PC-3 (cell line): ENCODE measurements at places on chromosomes 6 and 20. TPM values are rescaled to one million over a fixed set of nuclear protein-coding genes. Genes with fewer than 3 reads are reported as not detected.

GRCh38 chr6:4510317-4510716 is 265.9 kb upstream of the CDYL start:
- H3K4me1 ChIP-seq: no peaks in the 10 kb centered on the region
- no peak overlapping the region for H3K4me3 ChIP-seq
- DNase-seq: no peak
- no peaks in the 10 kb centered on the region for H3K36me3 ChIP-seq

DNA sequence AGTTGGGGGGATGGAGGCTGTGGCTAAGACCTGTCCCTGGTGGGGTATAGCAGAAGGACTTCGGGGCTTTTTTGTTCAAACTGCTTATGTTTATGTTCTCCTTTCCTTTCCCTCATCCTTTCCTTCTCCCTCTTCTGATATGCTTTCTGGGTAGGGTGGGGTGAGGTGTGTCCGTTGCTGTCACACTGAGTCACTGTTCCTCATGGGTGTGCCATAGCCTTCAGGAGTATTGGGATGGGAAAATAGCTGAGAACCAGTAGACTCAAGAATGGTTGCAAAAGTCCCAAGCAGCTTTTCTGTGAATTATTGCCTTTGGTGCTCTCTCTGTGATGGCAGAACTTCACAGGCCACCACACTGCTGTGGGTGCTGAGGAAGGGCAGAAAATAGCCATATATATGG is 39.6 kb downstream of the TPD52L1 start:
- peak; percentile 69 for DNase-seq
- peak overlapping the region; percentile 25; the same call in 1 of the 2 replicates for H3K4me3 ChIP-seq
- peak overlapping the region; percentile 69 for H3K27ac ChIP-seq
- H3K36me3 ChIP-seq: no peaks in the 10 kb centered on the region

Gene PRICKLE4
- 0.26 and 1.7 TPM in 2 replicates for total RNA-seq

DNA sequence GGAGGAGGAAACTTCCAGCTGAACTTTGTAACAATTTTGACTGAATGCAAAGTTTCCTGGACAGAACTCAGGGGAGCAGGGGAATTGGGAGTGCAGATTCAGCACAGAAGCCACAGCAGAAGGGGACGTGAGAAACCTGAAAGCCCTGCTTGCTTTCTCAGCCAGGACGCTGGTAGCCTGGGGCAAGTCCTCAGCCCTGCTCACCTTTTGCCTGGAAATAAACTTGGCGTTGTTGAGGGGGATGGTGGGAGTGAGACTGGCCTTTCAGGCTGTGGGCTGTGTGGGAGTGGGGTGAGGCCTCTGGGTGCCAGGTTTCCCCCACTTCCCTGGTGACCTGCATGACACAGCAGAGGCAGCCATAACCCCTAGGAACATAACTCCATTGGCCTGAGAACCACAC is 238.1 kb upstream of the HS3ST5 start:
- H3K4me3 ChIP-seq: no peak overlapping the region
- H3K27me3 ChIP-seq: no peaks in the 10 kb centered on the region

DNA sequence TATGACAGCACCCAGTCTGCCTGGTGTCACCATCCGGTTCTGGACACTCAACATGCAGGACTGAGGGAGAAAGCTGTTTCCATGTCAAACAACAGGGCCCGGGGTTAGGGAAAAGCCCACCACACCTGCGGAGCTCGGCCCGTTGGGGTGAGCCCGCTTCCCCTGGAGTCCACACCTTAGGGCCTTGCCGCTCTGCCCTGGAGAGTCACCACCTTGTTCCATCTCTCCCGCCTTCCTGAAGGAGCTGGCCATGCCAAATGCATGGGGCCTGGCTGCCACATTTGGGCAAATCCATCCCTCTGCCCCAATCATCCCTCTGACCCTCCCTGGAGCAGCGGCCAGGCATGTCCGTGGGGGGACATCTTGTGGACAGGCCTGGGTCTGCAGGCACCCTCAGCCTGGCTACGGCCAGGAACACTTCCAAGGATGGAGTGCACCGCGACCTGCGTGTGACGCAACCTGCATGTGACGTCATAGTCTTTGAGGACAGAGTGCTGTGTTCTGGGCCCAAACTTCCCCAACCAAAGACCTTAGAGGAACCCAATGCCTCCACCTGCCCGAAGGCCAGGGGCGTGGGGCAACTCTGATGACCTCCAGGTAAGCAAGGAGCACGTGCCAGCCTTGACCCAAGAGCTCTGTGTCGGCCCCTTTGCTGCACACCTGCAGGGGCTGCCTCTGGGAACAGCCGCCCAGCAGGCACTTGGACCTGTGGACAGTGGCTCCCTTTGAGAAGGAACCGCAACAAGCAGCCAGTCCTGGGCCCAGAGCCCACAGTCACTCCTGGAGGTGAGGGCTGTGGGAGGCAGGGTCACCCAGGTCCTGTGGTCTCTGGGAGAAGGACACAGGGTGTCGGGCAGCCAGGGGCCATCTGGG is 1.7 kb downstream of the CABLES2 start:
- DNase-seq: peak; percentile 41
- peaks cover 18% of the 10 kb centered on the region for H3K4me1 ChIP-seq
- peaks cover 3% of the 10 kb centered on the region; the same call in 1 of the 2 replicates for H3K36me3 ChIP-seq
- no peak overlapping the region for H3K27ac ChIP-seq
- peak overlapping the region; percentile 92; the same call in 1 of the 2 replicates for H3K4me3 ChIP-seq
- H3K27me3 ChIP-seq: no peaks in the 10 kb centered on the region

GRCh38 chr6:16092140-16092539 is 36.7 kb upstream of the MYLIP start:
- peaks cover 4% of the 10 kb centered on the region; the same call in 1 of the 2 replicates for H3K4me1 ChIP-seq
- H3K36me3 ChIP-seq: no peaks in the 10 kb centered on the region
- H3K27me3 ChIP-seq: peaks cover 35% of the 10 kb centered on the region
- no peak overlapping the region for H3K4me3 ChIP-seq
- no peak for DNase-seq

DNA sequence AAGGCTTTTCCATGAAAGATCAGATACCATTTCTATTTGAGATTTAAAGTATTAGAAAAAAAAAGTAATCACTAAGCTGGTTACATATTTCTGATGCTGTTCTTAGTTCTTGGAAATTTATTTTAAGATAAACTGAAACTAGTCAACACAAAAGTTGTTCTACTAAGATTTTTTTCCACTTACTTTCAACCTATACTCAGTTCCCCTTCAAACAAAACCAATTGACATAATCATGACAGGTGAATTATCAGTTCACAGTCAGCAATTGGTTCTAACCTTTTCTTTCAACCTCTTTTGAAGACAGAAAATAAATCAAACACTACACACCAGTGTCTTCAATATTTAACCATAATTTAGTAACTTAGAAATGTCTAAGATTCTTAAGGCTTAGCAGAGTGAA is 228.7 kb downstream of the KHDRBS2 start:
- H3K27ac ChIP-seq: no peak overlapping the region
- no peak for DNase-seq
- H3K4me1 ChIP-seq: no peaks in the 10 kb centered on the region

DNA sequence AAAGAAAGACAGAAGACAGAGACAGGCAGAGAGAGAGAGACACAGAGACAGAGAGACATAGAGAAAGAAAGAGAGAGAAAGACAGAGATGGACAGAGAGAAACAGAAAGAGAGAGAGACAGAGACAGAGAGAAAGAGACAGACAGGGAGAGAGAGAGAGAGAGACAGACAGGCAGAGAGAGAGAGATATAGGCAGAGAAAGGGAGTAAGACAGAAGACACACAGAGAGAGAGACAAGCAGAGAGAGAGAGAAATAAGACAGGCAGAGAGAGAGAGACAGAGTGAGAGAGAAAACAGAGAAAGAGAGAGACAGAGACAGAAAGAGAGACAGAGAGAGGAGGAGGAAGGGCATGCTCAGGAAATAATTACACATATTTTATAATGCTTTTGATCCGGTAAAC is 758.3 kb upstream of the DEFB115 start:
- H3K4me1 ChIP-seq: no peaks in the 10 kb centered on the region
- H3K4me3 ChIP-seq: no peak overlapping the region
- peaks cover 12% of the 10 kb centered on the region; the same call in 1 of the 2 replicates for H3K27me3 ChIP-seq
- no peak for DNase-seq
- no peaks in the 10 kb centered on the region for H3K36me3 ChIP-seq

GRCh38 chr20:47691625-47692024 is 93.7 kb downstream of the SULF2 start:
- no peak overlapping the region for H3K4me3 ChIP-seq
- peak; percentile 22 for DNase-seq
- peaks cover 83% of the 10 kb centered on the region for H3K36me3 ChIP-seq
- no peaks in the 10 kb centered on the region for H3K27me3 ChIP-seq
- no peak overlapping the region for H3K27ac ChIP-seq
- H3K4me1 ChIP-seq: no peaks in the 10 kb centered on the region

DNA sequence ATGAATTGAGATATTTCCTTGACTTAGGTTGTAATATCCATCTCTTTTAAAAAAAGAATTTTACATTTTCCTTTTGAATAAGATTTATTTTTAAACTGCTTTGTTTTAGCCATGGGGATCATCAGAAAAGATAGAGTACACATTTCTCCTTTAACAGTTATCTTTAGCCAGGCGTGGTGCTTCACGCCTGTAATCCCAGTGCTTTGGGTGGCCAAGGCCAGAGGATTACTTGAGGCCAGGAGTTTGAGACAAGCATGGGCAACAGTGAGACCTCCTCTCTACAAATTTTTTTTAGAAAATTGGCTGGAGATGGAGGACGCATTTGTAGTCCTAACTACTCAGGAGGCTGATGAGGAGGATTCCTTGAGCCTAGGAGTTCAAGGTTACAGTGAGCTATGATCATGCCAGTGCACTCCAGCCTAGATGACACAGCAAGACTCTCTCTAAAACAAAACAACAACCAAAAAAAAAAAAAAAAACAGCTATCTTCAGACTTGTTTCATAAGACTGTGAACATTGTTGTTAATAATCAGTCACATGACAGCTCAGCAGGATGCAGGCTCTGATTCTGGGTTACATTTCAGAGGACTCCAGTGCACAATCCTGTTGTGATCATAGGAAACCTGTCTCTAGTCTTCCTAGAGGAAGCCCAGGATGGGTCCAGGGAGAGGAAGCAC is 2.0 kb upstream of the SLC17A3 start:
- no peak overlapping the region for H3K27ac ChIP-seq
- H3K4me1 ChIP-seq: no peaks in the 10 kb centered on the region
- no peak for DNase-seq
- no peaks in the 10 kb centered on the region for H3K36me3 ChIP-seq

- no peak overlapping the region for H3K4me3 ChIP-seq
- H3K4me1 ChIP-seq: no peaks in the 10 kb centered on the region
- H3K36me3 ChIP-seq: no peaks in the 10 kb centered on the region
- DNase-seq: no peak
- no peak overlapping the region for H3K27ac ChIP-seq
- no peaks in the 10 kb centered on the region for H3K27me3 ChIP-seq
Observed at GRCh38 chr6:113219783-113220182, 637.4 kb upstream of the MARCKS start.
